ENCODE measurements at places on chromosomes 6 and 20. TPM values are rescaled to one million over a fixed set of nuclear protein-coding genes. Genes with fewer than 3 reads are reported as not detected.

GRCh38 chr6:41743406-41744235 lies 3.6 kb downstream of the PGC start:
- no peaks in the 10 kb centered on the region for H3K36me3 ChIP-seq
- DNase-seq, result no peak
- H3K4me3 ChIP-seq, result no peak overlapping the region
- peaks cover 2% of the 10 kb centered on the region for H3K27me3 ChIP-seq
- no peak overlapping the region for H3K27ac ChIP-seq

DNA sequence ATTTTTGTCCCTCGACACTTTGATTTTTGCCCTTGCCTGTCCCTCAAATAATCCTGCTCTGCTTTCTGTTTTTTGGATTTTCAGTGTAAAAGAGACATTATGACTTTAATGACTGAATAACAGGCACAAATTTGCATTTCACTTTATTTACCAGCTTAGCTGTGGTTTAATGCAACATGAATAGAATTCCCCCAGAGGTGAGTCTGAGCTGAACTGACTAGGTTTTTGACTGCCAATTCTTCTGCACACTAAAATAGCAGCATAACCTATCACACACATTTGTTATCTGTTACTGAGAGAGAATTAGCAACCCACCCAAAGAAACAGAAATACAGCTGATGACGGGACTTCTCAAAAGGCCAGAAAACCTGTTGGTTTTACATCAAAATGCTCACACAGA lies 3.9 kb upstream of the RBM24 start:
- peaks cover 30% of the 10 kb centered on the region for H3K4me1 ChIP-seq
- no peak for DNase-seq
- H3K27ac ChIP-seq, result no peak overlapping the region
- no peaks in the 10 kb centered on the region for H3K36me3 ChIP-seq

DNA sequence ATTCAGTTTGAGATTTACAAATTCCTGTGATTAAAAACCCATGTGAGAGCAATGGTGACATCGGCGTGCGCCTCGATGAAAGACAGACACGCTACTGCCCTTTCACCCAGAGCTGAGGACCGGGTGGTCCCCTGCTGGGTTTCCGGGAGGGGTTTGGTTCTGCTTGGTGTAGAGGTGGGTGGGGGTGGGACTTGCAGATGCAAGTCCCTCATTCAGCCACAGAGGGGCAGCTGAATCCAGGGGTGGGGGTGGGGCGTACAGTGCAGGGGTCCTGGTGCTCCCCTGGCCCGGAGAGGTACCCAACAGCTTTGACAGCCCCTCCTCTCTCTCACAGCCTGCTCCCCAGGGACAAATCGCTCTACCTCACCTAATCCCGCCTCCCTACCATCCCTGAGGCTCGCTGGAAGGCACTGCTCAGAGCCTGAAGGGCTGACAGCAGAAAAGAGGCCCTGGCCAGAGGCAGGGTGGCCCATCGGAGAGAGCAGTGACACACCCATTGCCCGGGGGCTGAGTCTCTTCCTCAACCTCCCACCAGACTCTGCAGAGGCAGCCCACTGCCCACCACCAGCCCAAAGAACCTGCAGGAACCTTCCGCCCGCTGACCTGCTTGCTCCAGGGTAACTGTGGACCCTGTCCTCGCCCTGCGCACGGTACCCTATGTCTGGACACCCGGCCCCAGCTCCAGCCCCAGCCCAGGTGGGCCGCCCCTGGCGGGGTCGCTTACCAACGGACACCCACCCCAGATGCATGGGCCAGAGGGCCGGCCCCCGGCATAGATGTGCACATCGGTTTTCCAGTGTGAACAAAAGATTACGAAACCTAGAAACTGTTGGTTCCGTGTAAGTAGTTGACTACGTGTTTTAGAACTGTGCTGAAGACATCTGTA lies 118.4 kb downstream of the JPH2 start:
- peaks cover 21% of the 10 kb centered on the region for H3K27me3 ChIP-seq
- DNase-seq, result no peak
- H3K4me1 ChIP-seq, result no peaks in the 10 kb centered on the region
- no peak overlapping the region for H3K4me3 ChIP-seq
- H3K36me3 ChIP-seq, result no peaks in the 10 kb centered on the region

DNA sequence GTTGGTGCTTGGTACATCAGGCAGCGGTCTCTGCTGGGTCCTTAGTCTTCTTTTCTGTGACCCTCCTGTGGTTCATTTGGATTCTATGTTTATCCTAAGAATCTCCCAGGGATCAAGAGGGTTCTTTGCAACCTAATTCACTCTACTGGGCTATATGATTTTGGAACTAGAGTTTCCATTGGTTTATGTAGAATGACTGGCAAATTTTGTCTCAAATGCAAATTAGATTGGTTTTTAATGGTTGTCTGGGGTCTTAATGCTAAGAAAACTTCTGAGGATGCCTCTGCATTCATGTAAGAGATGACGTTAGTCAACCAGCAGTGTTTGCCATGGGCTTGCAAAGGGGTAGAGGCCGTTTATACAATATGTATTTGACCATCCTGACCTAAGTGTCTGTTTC lies 129.8 kb upstream of the ZFP64 start:
- H3K4me3 ChIP-seq, result no peak overlapping the region
- H3K27me3 ChIP-seq, result peaks cover 14% of the 10 kb centered on the region
- no peak overlapping the region for H3K27ac ChIP-seq
- no peaks in the 10 kb centered on the region for H3K36me3 ChIP-seq
- no peak for DNase-seq

Gene EXOC2
- 32.3 TPM for total RNA-seq

Gene PXDC1
- 222 TPM for total RNA-seq

Gene FAM135A
- total RNA-seq, result 10.6 TPM

Gene KIF6
- 0.62 TPM for total RNA-seq

Gene SPATA2
- 6.5 TPM for total RNA-seq
